ENCODE measurements at places on chromosomes 1 and 21.

GRCh38 chr1:209688746-209689234 lies 13.6 kb downstream of the G0S2 start:
- DNase-seq: no peak

GRCh38 chr1:203276408-203276807 lies 28.9 kb upstream of the BTG2 start:
- no peak for DNase-seq

DNA sequence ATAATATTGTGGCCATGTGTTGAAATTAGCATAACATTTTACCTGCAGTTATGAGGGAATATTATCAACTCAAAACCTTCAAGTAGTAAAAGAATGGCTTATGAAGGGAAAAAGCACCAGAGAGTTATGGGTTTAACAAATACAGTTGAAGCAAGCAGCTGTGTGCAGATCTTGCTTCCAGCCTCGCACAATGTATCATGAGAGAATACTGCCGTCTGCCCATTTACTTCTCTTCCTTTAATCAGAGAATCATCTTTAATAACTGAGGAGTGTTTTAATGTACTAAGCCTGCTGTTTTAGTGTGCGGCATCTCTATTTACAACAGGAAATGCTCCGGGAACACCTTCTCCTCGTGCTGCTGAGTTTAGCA lies 120.9 kb downstream of the ATG4C start:
- no peak for DNase-seq

DNA sequence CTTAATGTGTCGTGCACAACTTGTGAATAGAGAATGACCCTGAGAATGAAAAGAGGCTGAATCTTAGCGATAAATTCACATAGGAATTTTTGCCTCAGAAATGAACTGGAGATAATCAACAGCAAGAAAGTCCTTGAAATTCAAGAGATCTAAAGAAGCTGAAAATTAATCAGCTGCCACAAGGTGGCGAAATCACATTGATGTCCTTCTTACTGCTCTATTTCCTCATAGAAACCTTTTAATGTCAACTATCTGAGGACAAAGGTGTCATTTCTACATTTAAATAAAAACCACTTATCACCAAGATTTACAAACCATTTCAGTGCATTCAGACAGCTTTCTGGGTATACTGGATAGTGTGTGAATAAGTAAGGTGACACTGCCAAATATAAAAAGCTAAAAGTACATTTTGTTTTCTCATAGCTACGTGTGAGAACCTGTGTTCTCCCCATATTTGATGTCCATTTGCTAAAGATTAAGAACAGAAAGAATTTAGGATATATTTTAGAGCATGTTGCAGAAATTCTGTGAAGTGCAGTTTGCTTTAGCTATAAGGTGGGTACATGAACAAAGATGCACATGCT lies 485.3 kb upstream of the PTBP2 start:
- no peak for DNase-seq

GRCh38 chr1:65177457-65177856 lies 29.5 kb downstream of the AK4 start:
- no peak for DNase-seq

DNA sequence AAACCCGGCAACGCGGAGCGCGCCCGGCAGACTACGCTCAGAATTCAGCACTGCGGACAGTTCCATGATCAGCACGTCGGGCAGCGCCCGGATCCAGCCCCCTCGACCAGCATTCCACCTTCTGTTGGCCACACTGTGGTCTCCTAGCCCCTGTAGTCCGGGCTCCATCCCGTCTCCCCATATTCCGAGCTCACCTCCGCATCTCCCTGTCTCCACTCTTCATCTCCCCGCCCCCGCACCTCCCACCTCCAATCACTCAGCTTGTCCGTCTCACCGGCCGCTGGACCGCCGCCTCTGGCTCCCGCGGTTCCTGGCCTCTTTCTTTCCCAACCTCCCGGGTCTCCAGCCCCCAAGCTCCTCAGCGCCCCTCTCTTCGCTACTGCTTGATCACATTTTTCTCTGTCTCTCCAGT lies 500 bp downstream of the EPHA10 start:
- DNase-seq: peak; percentile 35

DNA sequence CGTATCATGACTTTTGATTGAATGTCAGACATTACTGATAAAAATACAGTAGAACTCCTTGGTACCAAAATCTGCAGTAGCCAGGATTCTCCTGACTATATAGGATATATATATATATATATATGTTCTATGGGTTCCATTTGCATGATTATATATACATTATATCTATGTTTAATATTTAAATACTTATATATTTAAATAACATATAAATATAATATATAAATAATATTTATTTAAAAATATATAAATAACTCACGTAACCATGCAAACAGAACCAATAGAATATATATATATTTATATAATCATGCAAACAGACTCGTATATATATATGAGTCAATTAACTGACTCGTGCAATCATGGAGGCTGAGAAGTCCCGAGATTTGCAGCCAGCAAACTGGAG lies 278.8 kb upstream of the PLXNA2 start:
- DNase-seq: no peak

- DNase-seq: no peak
Observed at GRCh38 chr1:223235091-223235490, 92.0 kb upstream of the TLR5 start.

DNA sequence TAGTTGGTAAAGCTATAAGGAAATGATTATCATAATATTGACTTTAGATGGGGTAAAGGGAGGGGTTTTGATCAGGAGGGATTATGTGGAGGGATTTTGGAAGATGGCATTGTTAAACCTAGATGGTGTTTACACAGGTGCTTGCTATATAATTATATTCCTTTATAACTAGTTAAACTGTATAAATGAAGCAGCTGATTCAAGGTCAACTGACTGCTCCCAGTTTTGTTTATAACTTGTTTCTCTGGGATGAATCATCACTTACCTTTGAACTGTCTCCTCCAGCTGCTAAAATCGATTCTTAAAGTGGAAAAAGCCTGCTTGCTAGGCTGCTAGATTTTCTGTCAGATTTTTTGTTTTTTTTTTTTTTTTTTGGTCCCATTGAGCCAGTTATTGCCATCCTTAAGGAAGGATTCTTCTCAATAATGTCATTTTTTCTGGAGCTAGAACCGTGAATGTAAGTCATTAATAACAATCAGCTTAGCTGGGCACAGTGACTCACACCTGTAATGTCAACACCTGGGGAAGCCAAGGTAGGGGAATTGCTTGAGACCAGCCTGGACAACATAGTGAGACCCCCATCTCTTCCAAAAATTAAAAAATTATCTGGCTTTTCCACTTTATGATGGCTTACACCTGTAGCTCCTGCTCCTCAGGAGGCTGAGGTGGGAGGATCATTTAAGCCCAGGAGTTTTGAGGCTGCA lies 153.2 kb downstream of the PIK3R3 start:
- DNase-seq: no peak

Data from CD8-positive, alpha-beta T cell (primary cell).